ENCODE measurements at places on chromosomes 3 and 15.

DNA sequence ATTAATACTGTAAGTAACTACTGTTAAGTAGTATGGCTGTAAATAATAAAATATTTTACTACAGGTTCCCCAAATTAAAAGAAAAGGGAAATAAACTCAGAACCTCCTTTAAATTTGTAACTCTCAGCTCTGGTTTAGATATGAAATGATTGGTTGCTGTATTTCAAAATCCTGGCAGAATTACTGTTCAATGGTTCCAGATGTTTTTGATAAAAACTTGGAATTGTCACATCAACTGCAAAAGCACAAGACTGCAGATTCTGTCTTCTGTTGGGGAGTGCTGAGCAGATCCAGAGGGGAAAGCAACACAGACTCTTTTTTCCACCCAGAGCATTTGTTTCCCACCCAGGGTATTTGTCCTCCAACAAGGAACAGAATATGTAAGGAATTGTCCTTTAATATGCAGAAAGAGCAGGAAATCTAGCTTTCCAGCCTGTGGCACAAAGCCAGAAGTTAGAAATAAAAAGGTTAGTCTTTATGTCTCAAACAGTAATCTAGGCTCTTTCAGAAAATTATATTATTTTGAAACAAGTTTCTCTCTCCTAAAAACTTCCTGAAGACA is 178.1 kb downstream of the KLHL25 start:
- no peak for DNase-seq

- no peak for DNase-seq
These were observed 66.4 kb downstream of the PRTG start for GRCh38 chr15:55676507-55676906.

GRCh38 chr15:51085764-51086163 is 8.9 kb downstream of the TNFAIP8L3 start:
- no peak for DNase-seq

DNA sequence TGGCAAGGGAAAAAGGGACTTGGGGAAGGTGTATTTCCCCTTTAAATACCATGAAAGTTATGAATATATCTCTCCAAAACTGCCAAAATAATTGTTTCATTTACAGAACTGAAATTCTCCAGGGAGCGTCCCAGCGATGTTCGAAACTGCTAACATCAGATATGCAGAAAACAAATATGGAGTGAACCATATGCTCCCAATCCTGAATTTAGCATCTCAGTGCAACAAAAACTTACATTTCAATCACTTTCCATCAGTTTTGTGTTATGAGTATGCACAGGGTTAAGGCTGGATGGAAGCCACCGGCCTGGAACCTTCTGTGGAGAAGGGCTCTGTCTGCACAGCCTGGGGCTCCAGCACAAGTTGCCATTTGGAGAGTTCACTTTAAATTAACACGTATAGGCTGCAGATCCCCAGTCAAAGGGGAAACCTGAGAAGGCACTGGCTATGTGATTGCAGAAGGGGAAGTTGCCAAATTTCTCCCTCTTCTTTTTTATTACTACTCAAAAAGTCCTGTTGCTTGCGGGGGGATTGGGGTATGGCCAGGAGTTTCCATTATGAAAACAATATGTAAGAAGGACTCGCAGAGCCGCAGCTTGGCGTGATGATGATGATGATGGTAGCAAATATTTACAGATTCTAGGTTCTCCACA is 56.9 kb upstream of the FOXP1 start:
- no peak for DNase-seq

DNA sequence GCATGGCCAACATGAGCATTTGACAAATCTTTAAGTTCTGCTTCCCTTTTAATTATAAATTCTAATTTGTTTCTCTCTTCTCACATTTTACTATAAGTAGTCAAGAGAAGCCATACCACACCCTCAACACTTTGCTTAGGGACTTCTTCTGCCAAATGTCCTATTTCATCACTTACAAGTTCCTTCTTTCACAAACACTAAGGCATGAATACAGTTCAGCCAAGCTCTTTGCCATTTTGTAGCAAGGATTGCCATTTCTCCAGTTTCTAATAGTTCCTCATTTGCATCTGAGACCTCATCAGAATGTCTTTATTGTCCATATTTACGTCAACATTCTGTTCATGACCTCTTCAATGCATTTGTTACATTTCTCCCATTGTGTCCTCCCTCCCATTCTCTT is 29.4 kb downstream of the SLC22A14 start:
- no peak for DNase-seq

GRCh38 chr15:40297356-40297755 is 10.4 kb downstream of the PLCB2 start:
- DNase-seq: no peak

DNA sequence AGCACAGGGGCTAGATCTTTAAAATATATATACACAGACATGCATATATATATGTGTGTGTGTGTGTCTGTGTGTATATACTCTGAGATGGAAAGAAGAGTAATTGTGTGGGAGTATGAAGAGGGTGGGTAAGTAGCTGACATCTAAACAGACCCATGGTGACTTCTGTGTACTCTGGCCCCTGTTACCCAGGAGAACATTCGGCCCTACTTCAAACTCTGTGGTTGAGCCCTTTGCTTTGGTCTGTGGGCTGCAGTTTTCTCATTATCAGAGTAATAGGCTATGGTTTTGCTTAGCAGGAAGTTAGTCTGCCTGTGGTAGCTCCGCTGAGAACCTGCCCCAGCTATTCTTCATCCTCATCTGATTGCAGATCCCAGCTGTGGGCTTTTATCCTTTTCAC is 141.4 kb downstream of the RBPMS2 start:
- peak; percentile 45 for DNase-seq
